ENCODE measurements at places on chromosomes 6 and 20.

DNA sequence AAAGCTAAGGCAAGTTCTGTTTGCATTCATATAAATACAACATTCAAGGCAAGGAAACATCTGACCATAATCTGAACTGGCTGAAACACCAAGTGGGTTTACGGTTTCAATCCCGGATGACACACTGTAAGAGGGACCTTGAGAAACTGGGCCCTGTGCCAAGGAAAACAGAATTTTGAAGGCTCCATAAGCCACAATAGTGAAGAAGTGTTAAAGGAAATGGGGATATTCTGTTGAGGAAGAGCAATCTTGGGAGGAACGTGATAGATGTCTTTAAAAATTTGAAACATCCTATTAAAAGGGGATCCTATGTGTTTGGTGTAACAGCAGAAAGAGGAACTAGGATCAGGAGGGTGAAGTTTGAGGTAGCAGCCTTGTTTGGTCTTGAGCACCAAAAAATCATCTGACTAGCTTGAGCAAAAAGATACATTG lies 82.4 kb upstream of the TAB2 start:
- DNase-seq: no peak

DNA sequence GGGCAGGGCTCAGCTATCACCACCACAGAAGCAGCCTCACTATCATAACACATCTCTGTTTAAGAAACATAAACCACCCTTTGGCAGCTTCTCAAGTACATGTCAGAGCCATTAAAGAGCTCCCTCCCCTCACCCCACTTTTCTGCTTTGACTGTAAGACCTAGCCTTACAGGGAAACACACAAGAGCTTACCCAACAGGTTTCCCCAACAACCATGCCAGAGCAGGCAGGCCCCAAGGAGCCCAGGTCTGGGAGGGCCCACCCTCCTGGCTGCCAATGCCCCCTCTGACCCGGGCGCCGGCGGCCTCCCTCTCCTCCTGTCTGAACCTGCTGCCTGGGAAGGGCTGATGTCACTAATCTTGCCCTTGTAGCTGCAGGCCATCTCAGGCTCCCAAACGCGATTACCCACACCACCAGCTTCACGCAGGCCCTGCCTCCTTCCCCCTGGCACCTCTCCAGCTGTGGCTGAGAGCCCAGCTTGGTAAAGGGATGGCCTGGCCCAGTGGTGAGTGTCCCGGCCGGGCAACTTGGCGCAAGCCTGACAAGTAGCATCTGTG lies 402.0 kb downstream of the MAFB start:
- DNase-seq: no peak

DNA sequence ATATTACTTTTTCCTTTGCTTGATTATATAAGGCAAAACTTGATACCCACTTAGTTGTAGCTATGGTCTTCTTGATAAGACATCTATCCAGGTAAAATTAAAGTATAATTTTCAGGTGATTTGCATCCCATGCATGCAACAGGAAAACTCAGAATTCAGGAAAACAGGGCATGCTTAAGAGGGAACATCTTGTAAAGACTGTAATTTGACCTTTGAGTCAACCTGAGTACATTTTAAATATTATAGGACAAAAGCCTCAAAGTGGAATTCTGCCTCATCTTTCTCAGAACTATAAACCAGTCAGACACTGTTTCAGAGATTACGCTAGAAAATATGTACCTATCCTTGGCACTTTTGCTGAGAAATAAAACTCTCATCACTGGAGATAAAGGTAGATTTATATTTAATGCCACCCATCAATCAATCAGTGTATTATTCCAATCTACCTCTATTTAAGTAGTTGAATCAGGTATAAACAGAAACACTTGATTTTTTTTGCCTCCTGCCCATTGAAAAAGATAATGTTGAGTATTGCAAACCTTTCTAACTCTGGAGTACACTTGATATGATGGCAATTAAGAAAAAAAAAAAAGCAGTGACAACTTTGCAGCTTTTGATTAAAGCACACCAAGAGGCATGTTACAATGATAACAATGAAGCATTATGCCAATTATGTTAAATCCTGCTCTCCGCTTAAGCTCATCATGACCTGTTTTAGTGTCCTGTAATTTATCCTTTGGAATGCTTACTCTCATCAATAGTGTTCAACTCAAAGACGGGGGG lies 2.8 kb downstream of the CITED2 start:
- DNase-seq: no peak

DNA sequence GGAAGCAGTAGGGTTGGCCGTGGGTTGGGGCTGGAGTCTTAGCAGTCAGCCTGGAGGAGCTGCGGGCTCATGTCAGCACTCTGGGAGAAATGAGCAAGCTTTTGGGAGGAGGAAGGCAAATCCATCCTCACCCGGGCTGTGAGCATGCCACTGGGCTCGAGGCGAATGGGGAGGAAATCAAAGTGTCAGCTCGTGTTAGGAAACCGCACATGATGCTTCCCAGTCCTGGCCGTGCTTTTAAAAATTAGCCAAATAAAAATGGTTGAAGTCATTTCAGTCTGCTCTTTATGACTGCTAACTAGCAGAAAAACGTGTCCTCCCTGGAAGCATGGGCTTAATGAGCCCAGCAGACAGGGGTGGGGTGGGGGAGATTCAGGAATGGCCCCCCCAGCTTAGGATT lies 98.1 kb downstream of the NFATC2 start:
- DNase-seq: no peak
